ENCODE measurements at places on chromosomes 11 and 22. TPM values are rescaled to one million over a fixed set of nuclear protein-coding genes. Genes with fewer than 3 reads are reported as not detected.

- no peak for DNase-seq
These were observed 135.1 kb downstream of the SPATA19 start for GRCh38 chr11:133710241-133710640.

DNA sequence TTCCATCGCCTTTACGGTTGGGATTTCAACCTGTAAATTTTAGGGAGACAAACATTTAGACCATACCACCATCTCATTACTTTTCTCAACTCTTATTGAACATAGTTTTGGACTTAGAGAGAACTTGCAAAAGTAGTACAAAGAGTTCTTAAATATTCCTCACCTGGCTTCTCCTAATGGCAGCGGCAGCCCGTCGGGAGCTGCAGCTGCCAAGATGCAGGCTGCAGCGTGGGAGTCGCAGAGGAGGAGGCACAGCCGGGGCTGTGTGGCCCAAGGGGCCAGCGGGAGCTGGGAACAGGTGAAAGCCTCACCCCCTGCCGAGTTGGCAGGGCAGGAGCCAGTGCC lies 23.1 kb upstream of the RNASEH2C start:
- no peak for DNase-seq

The MYRF gene
- 19.1 TPM for total RNA-seq

GRCh38 chr11:86156397-86156955 lies 87.6 kb upstream of the PICALM start:
- DNase-seq: no peak

GRCh38 chr11:45454917-45455401 lies 168.8 kb upstream of the SYT13 start:
- DNase-seq: no peak

The APOA5 gene
- 0.98 TPM for total RNA-seq

GRCh38 chr11:74248469-74248868 lies 63.0 kb downstream of the P4HA3 start:
- no peak for DNase-seq

The DKK3 gene
- 3.9 TPM for total RNA-seq

The CARD18 gene
- not detected for total RNA-seq

DNA sequence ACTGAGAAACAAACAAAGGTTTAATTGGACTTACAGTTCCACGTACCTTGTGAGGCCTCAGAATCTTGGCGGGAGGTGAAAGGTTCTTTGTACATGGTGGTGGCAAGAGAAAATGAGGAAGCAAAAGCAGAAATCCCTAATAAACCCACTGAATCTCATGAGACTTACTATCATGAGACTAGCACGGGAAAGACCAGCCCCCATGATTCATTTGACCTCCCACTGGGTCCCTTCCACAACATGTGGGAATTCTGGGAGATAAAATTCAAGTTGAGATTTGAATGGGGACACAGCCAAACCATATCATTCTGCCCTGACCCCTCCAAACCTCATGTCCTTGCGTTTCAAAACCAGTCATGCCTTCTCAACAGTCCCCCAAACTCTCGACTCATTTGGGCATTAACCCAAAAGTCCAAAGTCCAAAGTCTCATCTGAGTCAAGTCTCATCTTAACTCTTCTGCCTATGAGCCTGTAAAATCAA lies 617.4 kb downstream of the CNTN5 start:
- DNase-seq: no peak

- DNase-seq: no peak
These were observed 4.4 kb upstream of the FOXRED2 start for GRCh38 chr22:36510966-36511881.

The PANX2 gene
- 0.54 TPM for total RNA-seq

- DNase-seq: no peak
These were observed 51.8 kb upstream of the IGLL5 start for GRCh38 chr22:22835771-22836291.

- no peak for DNase-seq
These were observed 953 bp downstream of the ATG16L2 start for GRCh38 chr11:72815110-72815618.

DNA sequence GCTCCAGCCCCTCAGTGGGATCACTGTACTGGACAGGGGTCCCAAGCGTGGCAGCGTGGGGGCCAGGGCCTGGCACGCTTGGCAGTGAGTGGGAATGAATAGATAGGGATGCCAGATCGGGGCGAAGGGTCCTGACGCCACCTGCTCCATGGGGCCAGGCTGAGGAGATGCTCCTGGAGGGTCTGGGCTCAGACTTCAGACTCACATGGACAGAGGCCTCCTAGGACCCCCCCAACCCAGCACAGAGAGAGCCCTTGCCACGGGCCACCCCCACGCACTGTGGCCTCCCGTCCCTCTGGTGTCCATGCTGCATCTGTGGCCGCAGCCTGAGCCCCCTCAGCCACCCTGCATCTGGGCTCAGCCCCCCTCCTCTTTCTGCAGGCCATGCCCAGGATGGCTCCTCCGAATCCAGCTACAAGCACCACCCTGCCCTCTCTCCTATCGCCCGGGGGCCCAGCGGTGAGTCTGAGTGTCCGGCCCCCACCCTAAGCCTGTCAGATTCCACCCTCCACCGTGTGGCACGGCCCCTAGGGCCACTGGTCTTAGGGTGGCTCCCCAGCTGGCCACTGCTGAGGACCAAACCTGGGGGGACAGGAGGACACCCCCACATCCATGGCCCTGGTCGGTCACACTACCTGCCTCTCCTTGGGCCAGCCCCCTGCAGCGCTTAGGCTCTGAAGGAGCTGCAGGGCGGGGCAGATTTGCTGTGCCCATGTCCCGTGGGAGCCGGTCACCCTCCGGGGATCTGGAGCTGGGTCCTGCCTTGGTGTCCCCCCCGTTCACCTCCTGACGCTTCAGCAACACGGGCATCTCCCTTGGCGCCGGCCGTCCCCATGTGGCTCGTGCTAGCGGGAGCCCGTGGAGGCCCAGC lies 2.7 kb downstream of the MUC5AC start:
- no peak for DNase-seq

DNA sequence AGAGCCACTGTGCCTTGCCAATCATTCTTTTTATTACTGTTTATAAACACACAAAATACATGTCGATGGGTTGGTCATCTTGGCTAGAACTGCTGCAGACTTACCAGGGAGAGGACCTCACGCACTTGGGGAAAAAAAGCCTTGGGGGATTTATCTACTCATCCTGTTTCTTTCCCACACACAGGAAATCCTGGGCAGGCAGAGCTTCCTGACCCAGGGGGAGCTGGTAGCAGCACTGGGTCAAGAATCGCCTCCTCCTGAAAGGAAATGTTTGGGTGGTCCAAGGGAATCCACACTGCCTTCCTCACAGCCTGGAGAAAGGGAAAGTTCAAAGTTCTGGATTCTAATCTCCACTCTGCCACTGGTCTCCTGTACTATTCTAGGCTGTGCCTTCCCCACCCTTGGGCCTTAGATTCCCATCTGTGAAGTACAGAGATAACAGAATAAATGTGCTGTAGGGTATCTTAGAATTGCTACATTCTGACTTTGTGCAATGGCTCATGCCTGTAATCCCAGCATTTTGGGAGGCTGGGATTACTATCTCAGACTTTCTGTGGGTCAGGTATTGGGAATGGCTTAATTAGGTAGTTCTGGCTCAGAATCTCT lies 31.2 kb upstream of the SMTN start:
- DNase-seq: no peak

- no peak for DNase-seq
These were observed 73.2 kb downstream of the FAT3 start for GRCh38 chr11:92297567-92298553.

GRCh38 chr22:30038219-30038618 lies 42.0 kb upstream of the HORMAD2 start:
- DNase-seq: no peak

GRCh38 chr11:16321148-16321547 lies 35.2 kb downstream of the SOX6 start:
- no peak for DNase-seq

The PRR5L gene
- 1.3 TPM for total RNA-seq

The MYOD1 gene
- total RNA-seq: not detected

The ASCL3 gene
- total RNA-seq: 0.34 TPM

DNA sequence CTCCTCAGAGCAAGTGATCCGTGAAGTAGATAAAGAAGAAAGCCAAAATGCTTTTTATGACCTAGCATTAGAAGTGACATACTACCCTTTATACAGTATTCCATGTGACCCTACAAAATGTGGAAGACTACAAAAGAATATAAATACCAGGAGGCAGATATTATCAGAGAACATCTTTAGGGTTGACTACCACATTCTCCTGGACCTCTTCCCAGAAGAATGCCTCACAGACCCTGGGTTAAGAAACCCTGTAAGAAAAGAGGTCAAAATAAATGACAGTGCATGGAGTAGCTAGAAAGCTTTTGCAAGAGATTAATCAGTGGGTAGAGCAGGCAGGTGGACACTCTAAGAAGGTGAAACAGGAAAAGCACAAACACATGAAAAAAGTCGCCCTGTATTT lies 69.2 kb downstream of the FANCF start:
- no peak for DNase-seq

The SLC29A2 gene
- 5.2 TPM for total RNA-seq

The CRYBA4 gene
- not detected for total RNA-seq

DNA sequence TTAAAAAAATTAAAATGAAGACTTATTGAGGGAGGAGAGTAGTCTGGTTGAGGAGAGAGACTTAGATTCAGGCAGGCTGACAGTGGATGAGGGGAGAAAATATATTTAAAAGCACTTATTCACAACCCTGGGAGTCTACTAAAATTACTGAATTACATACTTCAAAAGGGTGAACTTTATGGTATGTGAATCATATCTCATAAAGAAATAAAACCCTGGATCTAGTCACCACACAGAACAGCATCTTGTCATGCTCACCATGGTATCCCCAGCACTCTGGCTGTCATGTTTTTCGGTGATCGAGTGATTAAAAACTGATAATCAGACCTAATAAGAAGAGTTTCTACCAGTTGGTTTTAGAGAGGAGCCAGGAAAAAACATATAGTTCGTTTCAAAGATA lies 11.0 kb downstream of the TEAD1 start:
- no peak for DNase-seq

The SESN3 gene
- total RNA-seq: 15.7 TPM

DNA sequence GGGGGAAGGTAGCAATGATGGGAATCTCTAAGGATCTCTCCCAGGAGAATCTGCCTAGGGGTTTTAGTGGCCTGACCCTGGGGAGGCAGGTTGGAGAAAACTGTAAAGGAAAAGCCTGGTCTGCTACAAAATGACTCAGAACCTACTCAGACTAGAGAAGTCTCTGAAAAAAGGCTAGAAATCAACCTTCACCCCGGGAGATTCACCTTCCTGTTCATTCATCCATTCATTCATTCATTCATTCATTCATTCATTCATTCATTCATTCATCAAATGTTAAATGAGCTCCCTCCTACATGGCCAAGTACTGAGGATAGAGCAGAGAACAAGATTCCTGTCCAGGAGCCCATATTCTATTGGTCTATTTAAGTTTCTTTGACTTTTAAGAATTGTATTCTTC lies 8.9 kb upstream of the ANKK1 start:
- no peak for DNase-seq

The LARGE1 gene
- total RNA-seq: 15.7 TPM

- no peak for DNase-seq
These were observed 1641.1 kb downstream of the FAM181B start for GRCh38 chr11:81092522-81092921.

DNA sequence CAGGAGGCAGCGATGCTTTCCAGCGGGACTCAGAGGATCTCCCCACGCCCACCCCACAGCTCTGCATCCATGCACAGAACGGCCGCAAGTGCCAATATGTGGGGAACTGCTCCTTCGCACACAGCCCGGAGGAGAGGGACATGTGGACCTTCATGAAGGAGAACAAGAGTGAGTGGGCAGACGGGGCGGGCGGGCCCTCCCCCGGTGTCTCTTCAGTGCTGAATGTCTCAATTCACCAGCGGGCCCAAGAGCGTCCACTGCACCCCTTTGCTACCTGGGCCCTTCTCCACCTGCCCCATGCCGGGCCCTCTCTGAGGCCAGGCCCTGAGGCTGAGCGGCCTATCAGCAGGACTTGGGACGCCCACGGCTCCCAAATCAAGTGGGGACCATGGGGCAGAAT lies 25.8 kb upstream of the TEF start:
- DNase-seq: no peak

GRCh38 chr11:61685617-61685967 lies 5.4 kb downstream of the DAGLA start:
- DNase-seq: no peak

DNA sequence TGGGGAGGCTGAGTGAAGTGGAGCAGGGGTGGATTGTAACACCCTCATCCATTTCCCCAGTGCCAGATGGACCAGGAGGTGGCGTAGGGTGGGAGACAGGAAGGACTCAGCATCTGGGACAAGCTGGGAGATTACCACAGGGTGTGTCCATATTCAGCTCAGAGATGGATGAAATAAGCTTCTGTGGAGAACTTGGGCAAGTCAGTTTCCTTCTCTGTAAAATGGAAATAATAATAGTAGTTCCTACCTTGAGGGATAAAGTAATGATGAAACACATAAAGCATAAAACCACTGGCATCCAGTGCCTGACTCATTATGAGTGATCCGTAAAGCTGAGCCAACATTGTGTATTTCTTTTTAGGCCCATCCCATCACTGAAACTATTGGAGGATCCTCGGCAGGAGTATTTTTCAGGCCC lies 607 bp upstream of the ROBO4 start:
- no peak for DNase-seq

DNA sequence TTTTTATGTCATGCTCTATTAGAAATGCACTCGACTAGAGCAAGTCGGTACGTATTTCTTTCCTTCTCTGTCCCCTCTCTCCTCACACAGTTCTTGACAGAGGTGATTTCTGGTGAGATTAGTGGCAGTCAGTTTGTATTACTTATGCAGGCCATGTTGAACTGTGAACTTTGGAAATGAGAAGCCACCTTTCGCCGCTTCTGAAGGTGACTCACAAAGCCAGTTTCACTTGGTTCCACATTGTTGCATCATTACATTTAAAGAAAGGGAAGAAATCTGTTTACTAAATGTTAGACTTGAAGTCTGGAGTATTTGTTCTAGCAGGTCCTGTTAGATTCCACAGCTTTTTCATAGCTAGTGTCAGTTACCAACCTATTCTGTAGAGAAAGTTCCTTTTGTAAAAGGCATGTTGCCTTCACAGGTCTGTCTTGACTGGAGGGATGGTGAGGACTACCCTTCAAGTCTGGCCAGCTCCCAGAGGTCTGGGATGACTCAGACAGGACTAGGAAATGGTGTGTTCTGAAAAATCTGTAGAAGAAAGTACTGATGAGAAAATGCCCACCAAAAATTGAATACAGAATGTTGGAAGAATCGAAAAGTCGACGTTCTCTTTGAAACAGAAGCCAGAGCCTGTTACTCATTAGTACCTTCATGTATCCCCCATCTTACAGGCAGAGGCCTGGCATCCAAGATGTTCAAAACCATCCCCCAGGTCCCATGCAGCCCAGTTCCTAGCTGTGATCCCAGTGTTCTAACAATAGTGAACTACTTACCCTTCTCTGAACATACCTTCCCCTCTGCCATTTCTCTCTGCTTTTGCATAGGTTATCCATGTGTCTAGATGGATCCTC lies 181.4 kb downstream of the DBX1 start:
- peak; percentile 72 for DNase-seq
